ENCODE measurements at places on chromosomes 12 and 14. TPM values are rescaled to one million over a fixed set of nuclear protein-coding genes. Genes with fewer than 3 reads are reported as not detected.

LYZ gene
- total RNA-seq: 0.69 TPM

FSCB gene
- not detected for total RNA-seq

JDP2 gene
- total RNA-seq: 15.2 TPM

GNG2 gene
- 3.6 TPM for total RNA-seq

SLC38A4 gene
- total RNA-seq: 0.21 TPM

ASPG gene
- total RNA-seq: 1.8 TPM

All from cardiac muscle cell (in vitro differentiated cells and primary cell).